ENCODE measurements at places on chromosomes 16 and 17.
A peak's percentile ranks its signal among the peaks of the same experiment; 100 is the strongest.

DNA sequence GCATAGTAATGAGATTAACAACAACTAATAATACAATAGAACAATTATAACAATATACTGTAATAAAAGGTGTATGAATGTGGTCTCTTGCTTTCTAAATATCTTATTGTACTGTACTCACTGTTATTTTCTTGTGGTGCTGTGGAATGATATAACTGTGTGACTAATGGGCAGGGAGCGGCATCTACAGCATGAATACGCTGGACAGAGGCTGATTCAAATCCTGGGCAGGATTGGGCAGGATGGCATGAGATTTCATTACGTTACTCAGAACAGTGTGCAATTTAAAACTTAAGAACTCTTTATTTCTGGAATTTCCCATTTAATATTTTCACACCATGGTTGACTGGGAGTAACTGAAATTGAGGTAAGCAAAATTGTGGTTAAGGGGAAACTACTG is 1239.8 kb upstream of the GOT2 start:
- DNase-seq: no peak

DNA sequence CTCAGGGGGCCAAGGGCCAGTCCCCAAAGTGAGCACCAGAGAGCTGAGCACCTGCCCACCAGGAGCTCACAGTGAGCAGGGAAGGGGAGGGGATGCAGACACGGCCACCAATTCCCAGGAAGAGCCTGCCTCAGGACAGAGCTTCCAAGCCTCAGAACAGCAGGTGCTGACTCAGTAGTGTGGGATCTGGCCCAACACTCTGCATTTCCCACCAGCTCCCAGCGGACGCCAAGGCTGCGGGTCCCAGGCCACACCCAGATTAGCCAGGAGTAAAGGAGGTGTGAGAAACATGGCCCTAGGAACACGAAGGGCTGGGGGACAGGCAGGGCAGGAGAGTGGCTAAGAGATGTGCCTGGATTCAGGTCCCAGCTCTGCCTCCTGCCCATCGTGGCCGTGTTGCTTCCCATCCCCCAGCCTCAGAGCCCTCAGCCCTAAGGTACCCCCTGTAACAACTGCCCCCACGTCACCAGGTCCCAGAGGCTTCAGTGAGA is 28.4 kb upstream of the EIF1 start:
- no peak for DNase-seq

DNA sequence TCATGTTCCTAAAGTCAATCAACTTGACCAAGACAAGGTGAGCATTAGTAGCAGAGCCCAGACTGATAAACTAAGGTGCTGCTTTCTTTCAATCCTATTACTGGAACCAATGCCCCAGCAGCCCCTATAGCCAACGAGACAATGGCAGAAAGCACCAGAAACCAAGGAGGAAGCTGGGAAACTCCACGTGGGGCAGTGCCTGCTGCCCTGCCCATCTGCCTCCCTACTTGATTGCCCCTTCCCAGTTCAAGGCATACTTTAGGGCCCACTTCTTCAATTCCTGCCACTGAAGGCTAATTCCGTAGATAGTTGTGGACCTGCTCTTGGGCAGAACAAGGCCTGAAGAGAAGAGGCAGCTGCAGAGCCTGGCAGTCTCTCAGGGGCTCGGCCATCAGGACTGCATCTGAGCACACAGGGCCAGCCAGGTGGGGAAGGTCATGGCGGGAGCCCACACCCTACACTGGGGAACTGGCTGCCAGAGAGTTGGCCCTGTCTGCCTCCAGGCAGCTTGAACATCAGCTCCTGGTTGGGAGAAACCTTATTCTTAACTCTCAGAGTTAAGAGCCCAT is 30.9 kb downstream of the WSB1 start:
- no peak for DNase-seq

- DNase-seq: no peak
These were observed at the start of gene SLC6A4 for GRCh38 chr17:30235386-30236296. SLC6A4 (minus strand) TSS chr17:30235697; CDS start chr17:30221958, 13,739 bp downstream.

DNA sequence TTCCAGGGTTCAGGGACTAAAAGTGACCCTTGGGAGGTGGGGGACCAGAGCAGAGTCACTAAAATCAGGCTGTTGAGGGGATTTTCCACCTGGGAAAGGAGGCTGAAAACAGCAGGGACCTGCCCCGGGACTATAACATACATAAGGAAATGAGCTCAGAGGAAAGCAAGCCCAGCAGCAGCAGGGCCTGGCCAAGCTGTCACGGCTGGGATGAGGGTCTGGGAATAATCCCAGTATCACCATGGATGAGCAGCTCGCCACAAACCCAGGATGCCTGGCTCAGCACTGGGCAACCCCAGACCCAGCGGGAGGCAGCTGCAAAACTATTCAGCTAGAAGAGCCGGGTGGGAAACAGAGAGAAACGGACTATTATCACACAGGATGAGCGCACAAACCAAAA is 72.4 kb downstream of the RPH3AL start:
- DNase-seq: no peak

GRCh38 chr17:73785496-73785895 is 141.3 kb upstream of the SDK2 start:
- DNase-seq: no peak

DNA sequence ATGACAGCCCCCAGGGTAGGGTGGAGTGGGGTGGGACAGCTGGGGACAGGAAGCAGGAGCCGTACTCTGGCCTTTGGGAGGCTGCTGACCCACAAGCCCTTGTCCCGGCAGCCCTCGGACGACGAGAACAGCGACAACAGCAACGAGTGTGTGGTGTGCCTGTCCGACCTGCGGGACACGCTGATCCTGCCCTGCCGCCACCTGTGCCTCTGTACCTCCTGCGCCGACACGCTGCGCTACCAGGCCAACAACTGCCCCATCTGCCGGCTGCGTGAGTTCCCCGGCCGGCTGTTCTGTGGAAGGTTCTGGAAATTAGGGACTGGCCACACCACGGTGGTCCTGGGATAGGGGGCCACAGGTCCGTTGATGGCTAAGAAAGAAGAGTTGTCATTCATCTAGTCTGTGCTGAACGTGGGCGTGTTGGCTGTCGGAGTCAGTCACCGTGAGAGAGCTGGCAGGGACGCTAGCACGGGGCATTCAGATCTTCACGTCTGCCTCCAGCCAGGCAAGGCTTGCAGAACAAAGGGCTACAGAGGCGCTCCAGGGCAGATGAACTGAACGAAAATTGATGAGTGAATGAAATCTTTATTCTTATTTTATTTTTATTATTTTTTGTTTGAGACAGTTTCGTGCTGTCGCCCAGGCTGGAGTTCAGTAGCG is 19.8 kb upstream of the NUDT16L1 start:
- no peak for DNase-seq

DNA sequence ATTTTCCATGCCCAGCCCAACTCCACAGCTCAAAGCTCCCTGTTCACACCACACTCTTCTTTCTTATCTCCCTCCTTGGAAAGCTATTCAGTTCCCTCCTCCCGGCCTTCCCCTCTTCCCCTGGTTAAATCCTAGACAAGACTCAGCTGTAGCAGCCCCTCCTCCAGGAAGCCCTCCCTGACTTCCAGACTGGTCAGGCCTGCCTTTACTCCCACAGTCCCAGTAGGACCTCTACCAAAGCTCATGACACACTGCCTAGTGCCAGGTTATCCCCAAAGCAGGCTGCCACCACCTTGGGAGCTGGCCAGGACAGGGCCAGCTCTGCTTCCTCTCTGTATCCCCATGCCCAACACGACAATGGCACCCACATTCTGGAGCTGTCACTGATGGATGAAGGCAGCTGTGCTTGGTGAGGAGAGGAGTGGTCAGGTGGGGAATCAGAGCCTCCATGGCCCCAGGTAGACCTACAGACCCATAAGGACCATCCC is 50.0 kb downstream of the BEAN1 start:
- DNase-seq: no peak

DNA sequence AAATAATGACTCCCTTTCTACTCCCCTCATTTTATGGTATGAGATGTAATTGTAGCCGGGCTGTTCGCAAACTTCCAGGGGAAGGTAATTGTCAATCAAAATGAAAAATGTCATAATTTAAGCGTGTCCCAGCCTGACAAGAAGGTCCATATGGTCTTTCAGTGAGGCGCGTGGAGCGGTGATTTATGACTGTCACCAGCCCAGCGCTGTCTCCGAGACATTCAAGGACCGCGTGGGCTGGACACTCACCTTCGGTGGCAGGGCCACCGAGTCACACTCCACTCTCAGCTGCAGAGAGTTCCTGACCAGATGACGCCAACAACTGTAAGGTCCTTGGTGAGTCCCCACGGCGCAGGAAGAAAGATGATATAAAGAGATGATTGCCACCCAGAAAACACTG is 157.7 kb upstream of the TNRC6C start:
- DNase-seq: no peak

DNA sequence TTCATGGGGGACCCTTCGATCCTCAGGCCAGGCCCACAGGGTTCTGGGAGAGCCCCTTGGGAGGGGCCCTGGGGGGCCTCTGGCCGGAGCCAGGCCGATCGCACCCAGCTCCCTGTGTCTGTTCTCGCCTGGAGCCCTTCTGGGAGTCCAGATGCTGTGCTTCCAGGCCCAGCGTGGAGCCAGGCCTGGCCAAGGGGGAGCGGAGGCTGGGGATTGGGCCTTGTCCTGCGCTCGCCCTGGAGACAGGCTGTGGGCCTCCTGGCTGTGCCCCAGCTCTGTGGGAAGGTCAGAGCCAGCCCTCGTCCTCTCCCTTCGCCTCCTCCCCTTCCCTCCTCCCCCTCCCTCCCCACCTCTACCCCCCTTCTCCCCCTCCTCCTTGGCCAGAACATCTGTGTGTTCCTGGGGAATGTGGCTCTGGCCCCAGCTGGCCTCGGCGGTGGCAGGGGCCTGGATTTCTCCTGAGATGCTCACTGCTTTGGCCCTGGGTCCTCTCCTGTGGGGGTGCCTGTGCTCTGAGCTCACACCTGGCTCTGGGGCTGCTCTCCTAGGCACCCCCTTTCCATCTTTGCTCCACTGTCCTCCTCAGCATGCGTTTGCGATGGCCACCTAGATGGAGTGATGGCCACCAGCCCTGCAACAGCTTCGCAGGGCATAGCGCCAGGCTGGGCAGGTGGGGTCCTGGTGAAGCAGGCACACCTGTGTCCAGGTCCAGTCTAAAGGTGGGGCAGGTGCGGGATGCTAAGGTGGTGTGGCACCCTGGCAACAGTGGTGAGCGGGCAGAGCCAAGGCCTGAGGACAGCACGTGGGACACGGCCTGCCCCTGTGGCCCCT is 90.6 kb upstream of the CIBAR2 start:
- peak; percentile 75 for DNase-seq

DNA sequence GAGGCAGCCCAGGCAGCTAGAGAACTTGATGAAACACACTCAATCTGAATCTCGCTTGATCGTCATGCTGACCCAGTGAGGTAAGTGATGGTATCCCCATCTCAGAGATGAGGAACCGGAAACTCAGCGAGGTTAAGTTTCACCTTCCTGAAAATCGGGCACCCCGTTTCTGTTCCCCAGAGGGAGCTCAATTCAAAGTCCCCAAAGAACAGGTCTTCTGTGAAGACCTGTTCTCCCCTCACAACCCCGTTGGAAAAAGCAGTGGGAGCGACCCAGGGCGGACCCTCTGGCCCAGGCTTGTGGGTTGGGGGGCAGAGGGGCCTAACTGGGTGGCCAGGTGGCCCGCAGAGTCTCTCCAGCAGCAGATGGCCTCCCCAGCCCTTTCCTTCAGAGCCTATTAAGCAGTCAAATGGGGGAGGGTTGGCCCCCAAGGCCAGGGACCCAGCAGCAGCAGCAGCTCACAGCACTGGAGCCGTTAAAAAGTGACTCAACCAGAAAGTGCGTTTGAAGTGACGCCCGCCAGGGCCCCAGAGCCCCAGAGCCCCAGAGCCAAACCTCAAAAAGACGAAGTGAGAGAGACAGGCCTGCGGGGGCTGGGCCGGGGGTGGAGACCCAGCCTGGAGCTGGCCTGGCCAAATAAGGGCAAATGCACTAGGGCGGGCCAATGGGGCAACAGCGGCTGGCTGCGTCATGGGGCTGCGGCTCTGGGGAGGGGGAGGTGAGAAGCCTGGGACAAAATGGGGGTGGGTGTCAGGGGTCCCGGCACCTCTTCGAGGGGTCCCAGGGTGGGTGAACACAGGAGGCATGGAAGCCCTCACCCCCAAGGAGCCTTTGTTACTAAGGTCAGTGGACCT is 9.2 kb upstream of the TSPOAP1 start:
- no peak for DNase-seq
